ENCODE measurements at places on chromosomes 13 and 19.

- no peak for DNase-seq
Observed at GRCh38 chr13:49836516-49836915, 44.0 kb upstream of the KPNA3 start.

- DNase-seq: no peak
Observed at GRCh38 chr19:45130888-45131615, 29.7 kb downstream of the NKPD1 start.

DNA sequence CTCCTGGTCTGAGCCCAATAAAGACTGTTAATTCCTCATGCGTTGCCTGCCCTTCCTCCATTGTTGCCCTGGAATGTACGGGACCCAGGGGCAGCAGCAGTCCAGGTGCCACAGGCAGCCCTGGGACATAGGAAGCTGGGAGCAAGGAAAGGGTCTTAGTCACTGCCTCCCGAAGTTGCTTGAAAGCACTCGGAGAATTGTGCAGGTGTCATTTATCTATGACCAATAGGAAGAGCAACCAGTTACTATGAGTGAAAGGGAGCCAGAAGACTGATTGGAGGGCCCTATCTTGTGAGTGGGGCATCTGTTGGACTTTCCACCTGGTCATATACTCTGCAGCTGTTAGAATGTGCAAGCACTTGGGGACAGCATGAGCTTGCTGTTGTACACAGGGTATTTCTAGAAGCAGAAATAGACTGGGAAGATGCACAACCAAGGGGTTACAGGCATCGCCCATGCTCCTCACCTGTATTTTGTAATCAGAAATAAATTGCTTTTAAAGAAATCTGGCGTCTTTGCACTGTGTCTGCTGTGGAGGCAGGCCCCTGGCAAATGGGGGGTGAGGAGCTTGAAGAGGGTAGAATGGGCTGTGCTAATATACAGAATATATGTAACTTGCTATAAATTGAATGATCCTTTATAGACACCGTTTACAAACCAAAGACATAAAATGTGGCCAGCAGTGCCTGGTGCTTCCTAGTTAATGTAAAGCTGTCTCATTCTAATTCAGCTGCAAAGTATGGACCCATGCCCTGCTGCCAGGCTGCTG, 4.2 kb upstream of the RPS11 start:
- no peak for DNase-seq

DNA sequence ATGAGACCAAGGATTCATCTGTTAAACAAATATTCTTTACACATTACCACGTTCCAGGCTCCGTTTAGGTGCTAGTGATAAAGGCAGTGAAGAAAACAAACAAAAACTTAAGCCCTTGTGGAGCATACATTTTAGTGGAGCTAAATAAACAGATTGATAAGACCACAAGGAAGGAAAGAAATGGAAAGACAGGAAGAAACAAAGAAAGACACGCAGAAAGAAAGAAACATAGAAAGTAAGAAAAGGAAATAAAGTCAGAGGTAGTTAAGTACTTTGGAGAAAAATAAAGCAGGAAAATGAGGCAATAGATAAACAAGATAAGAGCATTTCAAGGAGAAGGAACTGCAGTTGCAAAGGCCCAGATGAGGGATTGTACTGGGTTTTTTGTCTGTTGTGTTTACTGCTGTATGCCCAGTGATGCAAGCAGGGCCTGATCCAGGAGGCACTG, 998 bp downstream of the NFKBIB start:
- DNase-seq: no peak

DNA sequence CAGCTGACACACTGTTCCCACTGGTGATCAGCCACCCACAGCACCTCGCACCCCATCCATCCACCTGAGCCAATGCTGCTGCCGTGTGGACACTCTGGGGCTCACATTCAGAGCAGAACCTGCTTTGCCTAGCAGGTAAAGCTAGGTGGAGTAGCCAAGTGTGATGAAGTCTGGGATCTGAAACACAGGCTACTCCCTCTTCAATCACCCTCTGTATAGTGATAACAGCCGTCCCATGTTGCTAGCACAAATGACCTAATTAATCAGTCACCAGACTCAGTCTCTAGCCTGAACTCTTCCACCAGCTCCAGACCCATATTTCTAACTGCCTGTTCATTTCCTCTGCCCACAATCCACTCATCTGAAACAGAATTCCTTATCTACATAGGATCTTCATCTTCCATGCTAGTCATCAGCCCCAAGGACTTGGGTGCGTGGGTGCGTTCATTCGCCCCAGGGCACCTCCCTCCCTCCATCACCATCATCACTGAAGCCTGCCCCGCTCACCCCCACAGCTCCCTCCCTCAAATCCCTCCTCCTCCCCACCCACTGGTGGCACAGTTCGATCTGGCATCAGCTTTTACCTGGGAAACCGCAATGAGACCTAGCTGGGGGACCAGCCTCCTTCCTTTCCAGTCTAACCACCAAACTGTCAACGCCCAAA, 19.8 kb downstream of the STK24 start:
- no peak for DNase-seq

DNA sequence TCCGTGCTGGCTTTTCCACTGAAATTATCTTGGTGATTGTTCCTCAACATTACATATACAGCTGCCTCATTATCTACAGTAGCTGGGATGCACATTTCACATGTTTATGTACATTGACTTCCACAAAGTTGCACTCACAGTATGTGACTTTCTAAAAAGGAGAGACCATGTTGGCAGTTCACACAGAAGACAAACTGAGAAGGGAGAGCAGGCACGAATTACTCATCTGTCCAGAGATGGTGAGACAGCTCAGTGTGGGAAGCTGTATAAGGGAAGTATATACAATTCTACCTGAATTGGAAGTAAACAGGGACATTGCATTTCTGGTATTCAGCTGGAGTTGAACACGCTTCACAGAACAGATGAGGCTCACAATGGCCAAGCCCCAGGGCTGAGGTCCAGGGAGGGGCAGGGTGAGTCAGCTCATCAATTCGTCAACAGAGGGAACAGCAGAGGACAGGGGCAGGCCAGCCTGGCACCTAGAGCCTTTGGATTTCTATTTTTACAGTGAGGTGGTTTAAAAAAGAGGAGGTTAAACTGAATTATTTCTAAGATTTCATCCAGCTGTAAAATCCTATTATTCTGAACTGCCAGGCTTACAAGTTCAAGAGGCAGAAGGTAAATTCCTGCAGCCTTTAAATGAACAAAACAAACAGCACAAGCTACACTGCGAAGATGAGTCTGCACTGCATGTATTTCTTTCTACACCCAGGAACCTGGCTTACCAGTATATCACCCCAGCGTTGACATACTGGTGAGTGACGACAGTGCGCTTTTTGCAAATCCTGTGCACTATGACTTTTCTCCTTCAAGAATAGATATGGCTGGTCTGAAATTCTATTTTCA, 9.8 kb downstream of the PARP4 start:
- no peak for DNase-seq

DNA sequence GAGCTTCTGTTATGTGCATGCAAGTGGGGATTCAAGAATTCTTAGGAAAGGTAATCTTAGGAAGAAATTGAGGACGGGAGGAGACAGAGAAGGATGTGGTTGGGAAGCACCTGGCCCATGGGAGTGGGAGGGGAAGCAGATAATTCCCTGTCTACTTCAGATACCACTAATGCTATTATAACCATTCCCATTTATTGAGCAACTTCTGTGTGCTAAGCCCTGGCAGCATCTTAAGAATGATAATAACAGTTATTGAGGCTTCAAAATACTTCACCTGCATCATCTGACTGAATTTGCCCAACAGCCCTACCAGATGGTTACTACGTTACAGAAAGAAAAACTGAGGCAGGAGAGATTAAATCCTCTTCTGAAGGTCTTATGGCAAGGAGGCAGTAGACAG, 1.4 kb downstream of the EPS8L1 start:
- DNase-seq: no peak

- no peak for DNase-seq
Observed at GRCh38 chr13:19795956-19796355, 13.2 kb upstream of the PSPC1 start.

DNA sequence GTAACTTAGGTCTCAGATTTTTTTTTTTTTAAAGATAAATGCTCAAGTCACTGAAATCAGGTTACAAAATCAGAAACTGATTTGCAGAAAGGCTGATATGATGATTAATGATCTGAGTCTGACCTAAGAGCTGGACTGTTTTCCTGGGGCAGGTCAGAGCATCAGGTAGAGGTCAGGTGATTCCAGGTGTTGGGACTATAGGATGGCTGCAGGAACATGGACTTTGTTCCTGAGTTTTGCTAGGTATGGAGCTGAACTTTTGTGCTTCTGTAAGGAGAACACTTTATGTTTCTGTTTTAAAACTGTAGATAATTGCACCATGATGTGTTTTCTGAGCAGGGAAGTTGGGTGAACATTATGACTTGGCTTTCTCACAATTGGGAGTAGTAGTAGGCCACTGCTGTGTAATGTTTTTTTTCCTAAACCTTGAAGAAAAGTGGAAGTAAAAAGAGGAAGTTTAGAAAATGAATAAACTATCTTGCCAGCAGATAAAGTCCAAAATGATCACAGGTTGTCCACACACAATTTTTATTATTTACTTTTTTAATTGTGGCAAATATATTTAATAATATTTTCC, 297.2 kb downstream of the DCT start:
- DNase-seq: no peak

- no peak for DNase-seq
Observed at GRCh38 chr13:106527445-106527801, 8.0 kb downstream of the EFNB2 start.

DNA sequence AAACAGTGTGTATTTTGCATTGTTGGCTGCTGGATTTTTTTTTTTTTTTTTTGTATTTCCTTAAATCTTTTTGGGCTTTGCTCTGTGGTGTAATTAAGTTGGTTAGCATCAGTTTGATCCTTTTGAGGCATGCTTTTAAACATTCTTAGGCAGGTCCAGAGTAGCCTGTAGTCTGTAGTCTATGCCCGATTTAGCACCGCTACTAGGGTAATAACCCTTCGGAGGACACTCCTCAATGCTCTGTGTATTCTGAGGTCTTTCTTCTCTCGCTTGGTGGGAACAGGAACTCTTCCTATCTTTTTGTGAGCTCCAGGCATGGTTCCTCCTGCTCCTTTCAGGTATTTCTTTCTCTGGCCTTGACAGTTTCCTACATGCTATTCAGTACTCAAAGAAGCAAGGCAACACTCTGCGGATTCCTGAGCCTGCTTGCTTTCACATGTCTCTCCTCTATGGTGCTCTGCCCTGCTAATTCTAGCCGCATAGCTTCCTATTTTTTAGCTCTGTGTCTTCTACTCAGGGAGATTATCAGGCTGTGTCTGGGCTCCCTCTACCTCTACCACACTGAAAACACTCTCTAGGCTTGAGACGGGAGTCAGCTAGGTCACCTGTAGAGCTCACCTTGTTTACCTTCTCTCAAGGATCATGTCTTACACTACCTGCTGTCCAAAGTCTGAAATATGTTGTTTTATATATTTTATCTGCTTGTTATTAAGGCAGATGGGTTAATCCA, 195.1 kb downstream of the NDFIP2 start:
- DNase-seq: no peak

DNA sequence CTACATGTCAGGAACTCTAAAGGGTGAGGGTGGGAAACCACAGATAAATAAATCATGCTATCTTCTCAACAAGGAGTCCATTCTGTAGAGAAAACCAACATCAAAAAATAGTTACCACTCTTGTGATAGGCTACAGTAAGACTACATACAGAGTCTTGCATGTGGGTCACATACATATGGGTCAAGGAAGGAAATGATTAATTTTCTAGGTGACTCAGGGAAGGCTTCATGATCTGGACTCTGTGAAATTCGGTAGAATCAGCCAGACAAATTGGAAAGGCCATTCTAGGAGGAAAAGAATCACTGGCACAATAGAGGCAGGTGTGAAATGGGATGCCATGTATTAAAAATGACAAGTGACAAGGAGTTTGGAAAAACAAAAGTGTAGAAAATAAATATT, 638.9 kb downstream of the LIG4 start:
- DNase-seq: peak; percentile 41

- DNase-seq: peak; percentile 98
Observed at GRCh38 chr13:97257800-97258799, 36.0 kb downstream of the MBNL2 start.

DNA sequence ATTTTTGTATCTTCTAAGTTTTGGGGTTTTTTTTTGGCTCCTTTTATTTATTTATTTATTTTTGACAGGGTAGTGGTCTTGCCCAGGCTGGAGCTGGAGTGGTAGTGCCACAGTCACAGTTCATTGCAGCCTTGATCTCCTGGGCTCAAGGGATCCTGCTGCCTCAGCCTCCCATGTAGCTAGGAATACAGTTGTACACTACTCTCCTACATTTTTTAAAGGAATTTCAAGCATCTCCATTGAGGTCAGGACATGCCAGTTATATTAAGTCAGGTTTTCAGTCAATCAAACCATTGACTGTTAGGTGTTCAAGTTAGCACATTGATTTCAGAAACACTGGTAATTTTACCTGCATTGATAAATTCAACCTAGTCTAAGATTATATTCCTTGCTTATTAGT, 480.5 kb upstream of the SPRY2 start:
- no peak for DNase-seq

GRCh38 chr13:33349986-33350826, 64.7 kb upstream of the STARD13 start:
- peak; percentile 51 for DNase-seq

GRCh38 chr13:99805361-99805760, 166.2 kb downstream of the ZIC5 start:
- DNase-seq: no peak

DNA sequence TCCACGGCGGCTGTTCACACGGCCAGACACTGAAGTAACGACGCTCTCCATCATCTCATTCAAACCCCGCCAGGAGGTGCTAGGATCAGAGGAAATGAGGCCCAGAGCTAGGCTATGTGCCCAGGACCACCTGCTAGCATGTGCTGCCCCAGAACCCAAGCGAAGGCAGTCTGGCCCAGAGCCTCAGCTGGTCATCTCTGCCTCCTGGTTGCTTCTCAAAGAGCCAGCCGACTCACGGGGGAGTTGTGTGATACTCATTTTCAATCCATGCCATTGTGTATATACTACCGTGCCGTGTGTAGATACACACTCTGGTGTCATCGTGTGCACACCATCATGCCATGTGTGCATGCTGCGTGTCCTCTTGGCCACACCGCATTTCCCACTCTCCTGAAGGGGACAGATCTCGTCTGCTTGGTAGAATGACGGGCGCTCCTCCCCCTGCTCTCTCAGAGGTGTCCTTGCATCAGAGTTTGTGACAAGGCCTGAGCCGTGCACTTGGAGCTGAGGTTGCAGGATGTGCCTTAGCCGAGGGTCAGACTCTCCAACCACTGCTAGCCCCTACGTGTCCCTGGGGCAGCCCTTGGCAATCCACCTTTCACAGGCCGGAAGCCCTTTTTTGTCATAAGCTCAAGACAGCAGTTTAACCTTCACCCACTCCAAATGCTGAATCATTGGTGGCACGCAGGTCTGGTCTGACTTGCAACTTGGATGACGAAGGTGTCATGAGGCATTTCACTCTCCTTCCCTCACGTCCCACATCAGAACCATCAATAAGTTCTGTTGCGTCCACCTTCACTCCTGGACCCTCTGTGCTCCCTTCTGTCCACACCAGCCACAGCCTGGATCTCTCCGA, 130.4 kb downstream of the CRYL1 start:
- no peak for DNase-seq

GRCh38 chr19:13670846-13671245, 93.5 kb upstream of the MRI1 start:
- DNase-seq: no peak

- DNase-seq: no peak
Observed at GRCh38 chr19:16418597-16418962, 53.2 kb downstream of the EPS15L1 start.
